GM18507 (cell line): ENCODE measurements at places on chromosomes 2 and 18.

DNA sequence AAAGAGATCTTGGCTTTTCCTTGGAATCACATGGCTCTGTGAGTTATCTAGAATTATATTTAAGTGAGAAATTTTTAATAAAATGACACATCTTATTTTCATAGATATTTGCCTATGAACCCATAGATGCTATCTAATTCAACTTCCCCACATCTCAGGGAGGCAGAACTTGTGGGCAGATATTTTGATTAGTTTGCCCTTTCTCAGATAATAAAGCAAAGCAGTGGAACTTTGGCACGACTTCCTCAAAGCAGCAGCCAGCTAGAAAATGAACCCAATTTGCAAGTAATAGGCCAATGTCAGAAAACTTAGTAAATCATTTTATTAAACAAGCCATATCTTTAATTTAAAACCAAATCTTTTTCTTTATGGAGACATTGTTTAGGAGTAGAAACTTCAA is 32.7 kb downstream of the RAB27B start:
- DNase-seq, result no peak

DNA sequence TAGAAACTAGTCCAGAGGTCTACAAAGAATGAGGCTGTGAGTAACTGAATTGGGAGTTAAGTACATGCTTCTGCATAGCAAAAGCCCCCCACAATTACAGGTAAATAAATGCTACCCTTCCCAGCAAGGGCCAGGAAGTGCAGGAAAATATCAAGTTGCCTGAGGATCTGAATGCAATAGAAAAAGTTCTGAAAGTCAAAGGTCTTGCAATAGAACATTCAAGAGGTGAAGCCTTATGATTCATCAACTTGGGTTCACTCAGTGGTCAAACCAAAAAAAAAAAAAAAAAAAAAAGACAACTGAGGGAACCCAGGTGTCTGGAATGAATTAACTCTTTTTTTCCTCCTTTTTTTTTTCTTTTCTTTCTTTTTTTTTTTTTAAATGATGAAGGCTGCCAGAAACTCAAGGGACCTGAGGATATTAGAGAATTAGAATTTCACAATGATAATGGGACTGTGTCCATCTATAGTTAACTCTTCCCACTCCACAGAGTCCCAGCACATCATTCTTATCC is 42.9 kb upstream of the RFX8 start:
- DNase-seq, result no peak

GRCh38 chr18:3451183-3451988 is 1.4 kb downstream of the TGIF1 start:
- DNase-seq, result no peak

DNA sequence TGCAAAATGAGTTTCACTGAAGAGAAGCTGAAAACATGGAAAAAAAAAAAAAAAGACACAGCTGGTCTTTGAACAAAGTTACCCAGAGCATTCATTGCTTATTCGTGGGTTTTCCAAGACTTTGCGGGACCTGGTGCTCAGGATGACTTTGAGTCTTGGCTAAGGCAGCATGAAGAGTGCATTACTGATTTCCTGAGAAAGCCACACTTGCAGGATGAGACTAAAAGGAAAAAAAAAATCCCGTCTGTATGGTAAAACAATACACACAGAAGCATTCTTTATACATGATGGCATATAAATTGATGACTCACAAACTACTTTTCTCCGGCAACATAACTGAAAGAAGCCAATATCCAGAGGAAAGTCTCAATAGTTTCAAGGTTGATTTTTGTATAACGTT is 195.4 kb downstream of the SPP2 start:
- no peak for DNase-seq

DNA sequence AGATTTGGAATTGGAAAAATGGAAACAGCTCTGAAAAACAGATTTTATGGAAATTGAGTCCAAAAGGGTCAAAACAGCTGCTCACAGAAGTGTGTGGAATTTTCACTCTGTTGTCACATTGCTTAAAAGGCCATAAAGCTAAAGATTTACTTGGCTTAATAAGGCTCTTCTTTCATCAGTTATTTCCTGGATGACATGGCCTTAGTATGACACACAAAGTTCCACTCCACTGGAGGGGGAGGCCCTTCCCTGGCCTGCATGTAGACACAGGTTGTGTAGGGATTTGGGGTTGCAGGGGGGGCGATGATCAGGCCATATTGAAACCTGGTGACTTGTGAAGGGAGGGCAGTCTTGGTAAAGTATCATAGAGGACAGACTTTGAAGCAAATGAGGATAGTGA is 34.0 kb downstream of the TMEM185B start:
- no peak for DNase-seq

- no peak for DNase-seq
Measured at GRCh38 chr2:199797431-199798403, 53.3 kb downstream of the FTCDNL1 start.

- DNase-seq, result no peak
Measured at GRCh38 chr2:70828914-70829824, 6.4 kb downstream of the CD207 start.

DNA sequence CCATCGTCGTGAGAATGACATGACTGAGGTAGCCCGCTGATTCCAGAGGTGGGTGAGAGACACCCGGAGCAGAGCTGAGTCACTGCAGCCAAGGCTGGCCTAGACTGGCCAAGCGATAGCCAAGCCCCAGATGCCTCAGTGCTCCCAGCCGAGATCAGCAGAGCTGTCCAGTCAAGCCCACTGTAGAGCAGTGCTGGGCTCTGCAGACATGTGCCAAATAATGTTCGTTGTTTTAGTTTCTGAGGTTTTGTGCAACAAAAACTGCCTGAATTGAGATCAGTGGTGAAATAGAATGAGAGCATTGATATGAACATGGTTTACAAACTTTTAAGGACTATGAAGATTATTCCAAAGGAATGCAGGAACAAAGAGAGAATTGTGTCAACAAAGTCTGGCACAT is 42.1 kb downstream of the INSIG2 start:
- DNase-seq, result no peak

- no peak for DNase-seq
Measured at GRCh38 chr2:139122711-139123158, 342.5 kb upstream of the NXPH2 start.

DNA sequence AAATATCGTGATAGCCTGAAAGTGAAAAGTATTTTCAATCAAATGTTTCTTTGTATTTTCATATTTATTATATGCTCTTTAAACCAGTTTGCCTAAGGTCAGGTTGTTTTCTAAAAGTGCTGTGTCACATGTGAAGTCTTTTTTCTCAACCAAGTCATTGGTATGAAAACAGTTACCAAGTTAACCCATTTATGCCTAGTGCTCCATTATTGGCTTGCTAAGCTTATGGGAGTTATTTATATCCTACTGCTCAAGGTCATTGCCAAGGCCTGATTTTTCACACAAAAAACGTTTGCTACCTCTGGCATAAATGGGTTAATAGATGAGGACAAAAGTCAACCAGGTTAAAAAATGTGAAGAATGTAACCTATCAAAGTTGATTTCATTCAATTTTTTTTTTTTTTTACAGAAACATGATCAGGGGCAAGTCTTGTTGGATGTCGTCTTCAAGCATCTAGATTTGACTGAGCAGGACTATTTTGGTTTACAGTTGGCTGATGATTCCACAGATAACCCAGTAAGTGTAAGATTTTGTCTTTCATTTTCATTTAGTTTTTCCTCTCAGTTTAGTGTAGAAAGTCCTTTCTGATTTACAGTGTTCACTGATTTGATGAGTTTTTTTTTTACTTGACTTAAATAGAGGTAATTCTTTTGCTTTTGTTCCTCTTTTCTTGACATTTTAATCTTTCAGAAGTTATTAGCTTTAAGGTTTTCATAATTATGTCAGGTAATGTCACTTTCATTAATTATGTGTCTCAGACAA is 102.6 kb downstream of the PTPN4 start:
- no peak for DNase-seq

GRCh38 chr2:70479816-70480215 is 73.8 kb downstream of the TGFA start:
- no peak for DNase-seq

- no peak for DNase-seq
Measured at GRCh38 chr2:164335947-164336346, 285.3 kb downstream of the GRB14 start.

- DNase-seq, result no peak
Measured at GRCh38 chr2:905091-905832, 45.4 kb upstream of the SNTG2 start.

GRCh38 chr2:148666555-148666954 is 22.0 kb downstream of the EPC2 start:
- DNase-seq, result no peak

DNA sequence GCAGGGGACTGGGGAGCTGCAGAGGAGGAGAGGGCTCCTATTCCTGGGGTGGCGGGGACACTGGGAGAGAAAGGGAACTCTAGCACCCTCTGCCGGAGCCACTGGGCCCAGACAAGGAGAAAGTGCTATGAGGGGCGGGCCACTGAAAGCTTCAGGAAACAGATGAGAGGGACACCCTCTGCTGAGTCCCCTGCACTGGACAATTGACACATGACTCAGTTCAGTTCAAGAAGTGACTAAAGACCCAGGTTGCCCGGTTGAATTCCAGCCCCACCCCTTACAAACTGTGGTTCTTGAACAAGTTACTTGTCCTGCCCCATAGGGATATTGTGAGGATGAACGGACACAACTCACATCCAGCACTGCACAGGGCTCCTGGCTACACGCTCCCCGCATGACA is 5.0 kb downstream of the RUFY4 start:
- peak; percentile 25 for DNase-seq

GRCh38 chr2:118803012-118803411 is 44.4 kb downstream of the EN1 start:
- no peak for DNase-seq

DNA sequence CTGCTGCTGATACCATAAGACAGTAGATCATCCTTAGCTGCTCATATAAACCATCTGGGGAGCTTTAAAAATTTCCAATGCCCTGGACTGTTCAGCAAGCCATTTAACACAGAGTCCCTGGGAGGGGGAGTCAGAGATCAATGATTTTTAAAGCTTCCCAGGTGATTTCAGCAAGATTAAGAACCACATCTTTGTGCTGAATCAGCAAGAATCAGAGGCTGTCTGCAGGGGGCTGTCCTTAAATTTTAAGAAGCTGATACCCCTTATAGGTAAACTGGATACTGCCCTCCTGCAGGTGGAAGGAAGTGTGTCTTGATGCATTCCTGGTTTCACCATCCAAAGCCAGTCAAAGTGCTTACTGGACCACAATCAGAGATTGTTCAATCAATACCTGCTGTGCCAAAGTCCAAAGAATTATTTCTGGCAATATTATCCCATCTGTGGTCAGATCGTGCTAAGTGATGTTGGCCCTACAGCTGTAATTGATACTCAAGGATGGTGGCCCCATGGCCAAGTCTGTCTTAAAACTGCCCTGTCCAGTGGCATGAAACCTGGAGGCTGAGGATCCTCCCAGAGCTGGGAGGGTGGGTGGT is 72.2 kb downstream of the BCL2L11 start:
- DNase-seq, result no peak

- no peak for DNase-seq
Measured at GRCh38 chr2:38010995-38011394, 65.0 kb downstream of the CYP1B1 start.

GRCh38 chr2:147149575-147150240 is 695.1 kb upstream of the ACVR2A start:
- DNase-seq, result no peak

DNA sequence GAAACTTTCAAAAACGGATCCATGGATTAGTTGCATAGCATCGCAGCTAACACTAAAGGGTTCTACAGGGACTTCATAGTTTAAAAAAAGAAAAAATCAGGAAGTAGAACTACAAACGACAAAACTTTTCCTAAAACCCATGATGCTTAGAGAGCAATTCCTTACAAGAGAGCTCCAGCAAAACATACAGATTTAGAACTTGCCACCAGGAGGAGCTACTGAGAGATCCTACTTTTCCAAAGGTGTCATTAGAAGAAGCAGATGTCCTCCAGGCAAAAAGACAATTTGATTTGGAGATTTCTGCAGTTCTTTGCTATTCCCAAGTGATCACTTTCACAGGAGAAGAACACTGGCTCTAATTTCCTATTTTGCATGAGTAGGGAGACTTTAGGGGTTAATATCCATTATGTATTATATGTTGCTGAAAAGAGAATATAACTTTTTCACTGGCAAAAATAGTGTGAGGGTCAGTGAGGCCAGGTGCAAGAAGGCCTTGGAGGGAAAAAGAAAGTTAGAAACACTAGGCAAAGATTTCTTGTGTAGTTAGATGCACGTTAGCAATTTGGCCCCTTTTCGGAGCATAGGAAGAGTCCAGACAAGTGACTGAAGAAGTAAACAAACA is 436.2 kb downstream of the SUCLG1 start:
- DNase-seq, result no peak

- no peak for DNase-seq
Measured at GRCh38 chr2:83874712-83875430, 584.2 kb downstream of the SUCLG1 start.

DNA sequence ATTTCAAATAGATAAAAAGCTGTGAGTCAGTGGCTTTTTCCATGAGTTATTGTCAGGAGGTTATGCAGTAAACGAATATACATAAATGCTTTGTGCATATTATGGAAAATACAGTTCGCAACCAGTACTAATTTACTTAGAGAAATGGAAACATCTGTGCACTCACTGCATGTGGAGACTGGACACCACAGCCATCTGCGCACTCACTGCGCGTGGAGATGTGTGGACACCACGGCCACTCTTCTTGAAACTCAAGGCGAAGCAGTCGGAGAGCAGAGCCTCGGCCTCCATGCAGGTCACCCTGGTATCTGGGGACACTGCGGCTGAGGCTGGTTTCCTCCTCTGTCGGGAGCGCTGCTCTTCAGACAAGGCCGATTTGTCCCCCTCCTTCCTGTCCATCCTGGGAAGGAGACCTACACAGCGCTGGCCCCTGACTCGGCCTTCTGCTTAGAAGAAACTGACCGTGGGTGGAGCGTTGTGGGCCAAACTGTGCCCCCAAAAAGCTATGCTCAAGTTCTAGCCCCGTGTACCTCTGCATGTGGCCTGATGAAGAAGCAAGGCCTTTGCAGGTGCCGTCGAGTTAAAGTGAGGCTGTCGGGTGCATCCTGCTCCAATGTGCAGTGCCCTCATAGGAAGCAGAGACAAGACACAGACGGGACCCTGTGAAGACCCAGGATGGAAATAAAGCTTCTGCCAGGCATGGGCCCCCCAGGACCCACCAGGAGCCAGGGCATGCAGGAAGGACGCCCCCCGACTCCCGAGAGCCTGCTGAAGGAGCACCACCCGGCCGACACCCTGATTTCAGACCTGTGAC is 88.0 kb downstream of the TPO start:
- DNase-seq, result no peak

GRCh38 chr2:57448816-57449215 is 597.8 kb upstream of the VRK2 start:
- no peak for DNase-seq

GRCh38 chr18:75090336-75090735 is 118.6 kb downstream of the PTGR3 start:
- DNase-seq, result no peak

- DNase-seq, result peak; percentile 7
Measured at GRCh38 chr2:104733226-104733943, 120.5 kb upstream of the POU3F3 start.
